Breast epithelium (tissue), 4 donors: ENCODE measurements at places on chromosomes 3 and 15.

DNA sequence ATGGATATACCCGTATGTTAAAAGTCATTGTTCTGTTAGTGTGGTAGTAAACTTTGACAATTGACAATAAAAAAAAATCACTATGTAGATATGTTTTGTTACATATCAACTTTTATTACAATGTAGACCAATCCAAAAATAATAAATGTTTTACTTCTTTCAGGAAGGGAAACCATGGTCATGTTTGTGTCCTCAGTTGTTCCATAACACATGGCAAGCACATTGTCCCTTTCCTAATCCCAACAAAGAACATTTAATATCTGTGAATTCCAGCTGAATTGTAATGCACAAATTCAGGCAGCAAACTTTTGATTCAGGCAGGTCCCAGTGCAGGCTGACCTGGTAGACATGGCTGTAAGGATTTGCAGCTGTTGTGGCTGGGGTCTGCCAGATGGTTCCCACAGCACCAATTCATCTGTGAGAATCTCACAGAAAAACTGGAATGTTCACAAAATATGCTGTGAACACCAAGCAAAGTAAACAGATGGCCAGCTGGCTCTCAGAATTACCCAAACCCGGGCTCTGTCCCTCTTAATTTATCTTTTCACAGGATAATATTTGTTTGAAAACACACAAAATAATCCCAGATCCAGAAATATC lies 1.9 kb upstream of the SPG21 start:
- H3K27me3 ChIP-seq = no peaks in the 10 kb centered on the region
- no peak for DNase-seq
- no peak overlapping the region for H3K4me3 ChIP-seq
- H3K4me1 ChIP-seq = no peaks in the 10 kb centered on the region

GRCh38 chr3:9102240-9102981 lies 139.1 kb upstream of the RAD18 start:
- DNase-seq = no peak
- no peak overlapping the region for H3K4me3 ChIP-seq
- no peaks in the 10 kb centered on the region for H3K36me3 ChIP-seq
- H3K27ac ChIP-seq = no peak overlapping the region
- H3K27me3 ChIP-seq = no peaks in the 10 kb centered on the region

- H3K4me3 ChIP-seq = no peak overlapping the region
- H3K27ac ChIP-seq = no peak overlapping the region
- H3K27me3 ChIP-seq = no peaks in the 10 kb centered on the region
- DNase-seq = no peak
- no peaks in the 10 kb centered on the region for H3K36me3 ChIP-seq
Measured at GRCh38 chr15:64348455-64348854, 7.5 kb downstream of the CSNK1G1 start.

DNA sequence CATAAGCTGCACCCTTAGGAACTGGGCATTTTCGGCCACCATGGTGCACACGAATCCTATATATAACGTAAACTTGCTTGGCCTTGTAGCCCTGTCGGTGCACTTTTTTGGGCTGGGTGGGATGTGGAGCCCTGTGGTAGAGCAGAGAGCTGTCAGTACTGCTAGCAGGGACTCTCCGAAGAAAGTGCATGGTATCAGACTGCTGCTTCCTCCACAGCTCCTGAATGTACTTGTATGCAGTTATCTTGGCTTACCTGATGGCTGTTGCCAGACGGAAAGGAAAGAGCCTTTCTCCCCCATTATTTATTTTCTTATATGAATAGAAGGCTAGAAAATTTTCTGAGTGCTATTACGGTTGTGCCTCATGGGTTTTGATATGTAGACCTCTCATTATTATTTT lies 8.4 kb downstream of the GALK2 start:
- no peaks in the 10 kb centered on the region for H3K27me3 ChIP-seq
- DNase-seq = no peak
- no peak overlapping the region for H3K4me3 ChIP-seq
- no peaks in the 10 kb centered on the region for H3K4me1 ChIP-seq
- no peak overlapping the region for H3K27ac ChIP-seq
- no peaks in the 10 kb centered on the region for H3K36me3 ChIP-seq

- H3K4me1 ChIP-seq = no peaks in the 10 kb centered on the region
- peak; percentile 78 for DNase-seq
- peak overlapping the region; percentile 42 for H3K4me3 ChIP-seq
- peak overlapping the region; percentile 3 for H3K27ac ChIP-seq
- no peaks in the 10 kb centered on the region for H3K27me3 ChIP-seq
Measured at GRCh38 chr15:85168642-85169173, 187.1 kb downstream of the PDE8A start.

DNA sequence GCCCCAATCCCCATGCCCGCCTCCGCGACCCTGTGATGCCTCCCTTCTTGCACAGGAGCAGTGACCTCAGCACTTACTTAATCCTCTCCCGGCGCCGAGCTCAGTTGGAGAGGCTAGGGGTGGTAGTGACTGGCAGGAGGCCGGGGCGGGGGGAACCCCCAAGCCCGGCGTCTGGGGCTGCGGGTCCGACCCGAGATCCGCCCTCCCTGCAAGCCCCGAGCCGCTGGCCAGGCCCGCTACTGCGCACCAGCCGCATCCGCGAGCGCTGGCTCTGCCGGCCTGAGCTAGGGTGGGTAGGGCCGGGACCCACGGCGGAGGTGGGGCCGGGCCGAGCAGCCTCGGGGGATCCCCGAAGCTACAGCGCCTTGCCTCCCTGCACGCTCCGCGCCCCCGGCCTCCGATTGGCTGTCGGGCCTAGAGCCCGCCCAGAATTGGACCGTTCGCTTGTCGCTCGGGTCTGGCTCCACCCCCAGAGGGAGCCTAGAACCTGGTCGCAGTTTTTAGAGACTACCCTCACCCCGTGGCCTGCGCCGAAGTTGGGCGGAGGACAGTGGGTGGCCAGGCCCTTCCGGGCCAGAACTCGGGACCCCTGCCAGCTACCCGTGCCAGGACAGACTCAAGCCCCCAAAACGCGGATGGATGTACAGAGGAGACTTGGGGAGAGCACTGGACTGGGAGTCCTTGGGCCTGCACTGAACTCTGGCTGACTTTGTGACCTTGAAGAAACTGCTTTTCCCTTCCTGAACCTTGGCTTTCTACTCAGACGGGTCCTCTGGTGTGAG lies at the start of gene C3orf18:
TSS of gene C3orf18 (minus strand) at position 362 of the 782 bp plus-strand sequence. CDS start 2,048 bp downstream, outside the sequence.
- H3K4me3 ChIP-seq = peak within 1 kb of the TSS; percentile 60
- DNase-seq = peak; percentile 79
